ENCODE measurements at places on chromosomes 7 and 10. TPM values are rescaled to one million over a fixed set of nuclear protein-coding genes. Genes with fewer than 3 reads are reported as not detected.

The SORCS3 gene
- not detected for total RNA-seq

GRCh38 chr7:102913826-102914225 is 1.0 kb downstream of the LRRC17 start:
- DNase-seq: no peak

- DNase-seq: peak; percentile 85
Observed at GRCh38 chr7:127437837-127438236, 45.3 kb upstream of the ZNF800 start.

DNA sequence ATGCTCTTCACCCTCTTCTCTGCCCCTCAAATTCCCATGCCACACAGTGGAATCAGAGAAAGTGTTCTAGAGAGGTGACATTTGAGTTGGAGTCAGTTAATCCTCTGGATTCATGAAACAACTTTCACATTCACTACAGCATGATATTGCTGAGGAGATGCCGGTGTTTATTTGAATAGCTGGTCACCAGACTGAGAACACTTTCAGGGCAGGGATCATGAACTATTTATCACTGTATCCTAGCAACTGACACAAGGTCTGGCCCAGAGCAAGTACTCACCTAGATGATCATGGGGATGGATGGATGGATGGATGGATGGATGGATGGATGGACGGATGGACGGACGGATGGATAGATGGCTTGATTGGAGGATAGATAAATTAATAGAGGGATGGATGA is 116.7 kb upstream of the ZMIZ1 start:
- no peak for DNase-seq

GRCh38 chr7:137937202-137937560 is 64.7 kb downstream of the CREB3L2 start:
- no peak for DNase-seq

GRCh38 chr10:34495938-34496337 is 319.2 kb downstream of the PARD3 start:
- DNase-seq: no peak

DNA sequence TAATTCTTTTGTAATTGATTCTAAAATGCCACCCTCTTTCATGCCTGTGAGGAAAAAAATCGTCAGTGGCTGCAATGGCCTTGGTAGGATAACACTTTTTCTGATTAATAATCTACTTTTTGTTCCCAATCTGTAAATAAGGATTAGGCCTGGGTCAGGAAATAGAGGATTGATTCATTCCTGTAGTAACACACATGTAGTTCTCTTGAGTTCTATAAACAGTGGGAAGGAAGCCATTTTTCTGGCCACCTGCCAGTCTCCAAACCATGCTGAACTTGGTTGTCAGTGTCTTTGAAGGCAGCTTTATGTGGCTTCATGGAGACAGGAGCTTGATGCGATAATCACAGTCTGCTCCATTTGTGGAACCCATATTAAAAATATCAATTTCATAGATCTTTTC is 169.3 kb upstream of the NFE2L3 start:
- DNase-seq: no peak

DNA sequence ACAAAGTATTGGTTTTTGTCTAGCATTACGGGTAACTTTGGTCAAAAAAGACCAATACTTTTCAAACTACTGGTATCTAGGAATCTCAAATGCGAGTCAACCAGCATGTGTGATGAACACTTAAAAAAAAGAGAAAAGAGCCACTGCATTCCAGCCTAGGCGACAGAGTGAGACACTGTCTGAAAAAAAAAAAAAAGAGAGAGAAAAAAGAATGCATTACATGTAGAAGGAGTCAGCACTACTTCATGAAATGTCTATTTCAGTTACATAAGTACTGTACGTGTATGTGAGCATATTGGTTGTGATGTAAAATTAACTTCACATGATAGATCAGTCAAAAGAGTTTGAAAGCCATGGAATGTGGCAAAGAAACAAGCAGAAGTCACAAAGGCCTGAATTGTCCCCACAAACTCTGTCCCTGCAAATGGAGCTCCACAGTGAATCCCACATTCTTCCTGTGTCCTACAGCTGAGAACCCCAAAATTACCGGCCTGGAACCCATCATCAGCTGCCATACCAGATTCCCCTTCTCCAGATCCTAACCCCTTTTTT is 1.6 kb downstream of the DENND11 start:
- DNase-seq: peak; percentile 15

DNA sequence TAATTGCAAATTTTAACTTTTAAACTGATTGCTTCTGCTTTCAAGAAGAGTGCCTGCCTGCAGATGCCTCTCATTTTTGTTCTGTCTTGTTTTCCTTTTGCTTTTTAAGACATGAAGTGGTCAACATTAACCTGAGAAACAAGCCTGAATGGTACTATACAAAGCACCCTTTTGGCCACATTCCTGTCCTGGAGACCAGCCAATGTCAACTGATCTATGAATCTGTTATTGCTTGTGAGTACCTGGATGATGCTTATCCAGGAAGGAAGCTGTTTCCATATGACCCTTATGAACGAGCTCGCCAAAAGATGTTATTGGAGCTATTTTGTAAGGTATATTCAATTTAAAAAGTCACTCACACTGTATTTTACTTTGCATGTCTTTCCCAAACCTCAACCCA is 8.8 kb downstream of the GSTO2 start:
- peak; percentile 34 for DNase-seq

GRCh38 chr10:104139221-104139620 is 17.2 kb downstream of the SFR1 start:
- no peak for DNase-seq

- DNase-seq: no peak
Observed at GRCh38 chr10:2047679-2048078, 310.4 kb upstream of the ADARB2 start.

GRCh38 chr10:33395201-33395600 is 60.7 kb upstream of the NRP1 start:
- no peak for DNase-seq

The GPNMB gene
- 57.0 TPM for total RNA-seq

The VGF gene
- total RNA-seq: not detected

DNA sequence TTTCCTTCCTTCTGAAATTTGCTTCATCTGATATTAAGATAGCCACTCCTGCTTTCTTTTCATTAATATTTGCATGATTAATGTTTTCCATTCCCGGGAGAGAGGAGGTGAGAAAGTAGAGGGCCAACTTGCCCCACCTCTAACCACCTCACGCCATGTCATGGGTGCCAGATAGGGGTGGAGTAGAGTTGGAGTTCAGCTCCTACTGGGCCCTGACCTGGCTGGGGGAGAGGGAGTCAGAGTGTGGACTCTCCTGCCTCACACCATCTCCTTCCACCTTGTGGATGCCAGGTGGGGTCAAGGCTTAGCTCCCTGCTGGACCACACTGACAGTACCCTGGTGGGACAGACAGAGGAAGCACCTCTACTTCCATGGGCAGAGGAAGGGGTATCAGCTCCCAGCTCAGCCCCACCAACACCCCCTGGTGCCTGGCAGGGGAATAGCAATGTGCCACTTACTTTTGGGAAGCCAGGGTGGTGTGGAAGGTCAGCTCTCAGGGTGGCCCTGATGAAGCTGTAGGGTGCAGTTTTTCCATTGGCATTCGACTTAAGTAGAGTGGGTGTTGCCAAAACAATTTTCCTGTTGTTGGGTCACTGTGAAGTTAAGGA is 28.0 kb downstream of the CHST12 start:
- DNase-seq: no peak

GRCh38 chr10:124697837-124698544 is 46.2 kb downstream of the FAM53B start:
- DNase-seq: peak; percentile 25

DNA sequence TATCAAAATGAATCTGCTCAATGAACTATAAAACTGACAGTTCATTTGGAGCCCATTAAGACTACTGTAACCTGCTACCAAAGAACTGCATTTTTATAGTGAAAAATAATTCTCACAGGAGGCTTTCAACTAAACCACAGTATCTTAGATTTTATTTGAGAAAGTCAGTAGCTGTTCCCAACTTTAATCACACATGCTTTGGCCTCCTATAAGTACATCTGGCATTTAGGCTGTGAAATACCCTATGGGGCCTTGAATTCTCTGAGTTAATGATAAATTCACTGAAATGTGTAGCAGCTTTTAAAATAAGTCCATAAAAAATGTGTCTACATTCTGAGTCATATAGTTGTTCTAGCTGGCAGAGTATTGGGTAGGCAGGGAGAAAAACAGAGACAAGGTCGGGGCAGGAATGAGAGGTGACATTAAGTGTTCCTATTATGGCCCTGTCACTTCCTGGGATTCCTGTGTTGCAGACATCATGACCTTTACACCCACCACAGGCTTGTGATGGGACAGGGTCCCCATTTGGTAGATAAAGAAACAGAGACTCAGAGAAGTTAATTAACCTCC is 588.8 kb downstream of the REEP3 start:
- no peak for DNase-seq

The SEMA3E gene
- 0.13 TPM for total RNA-seq

DNA sequence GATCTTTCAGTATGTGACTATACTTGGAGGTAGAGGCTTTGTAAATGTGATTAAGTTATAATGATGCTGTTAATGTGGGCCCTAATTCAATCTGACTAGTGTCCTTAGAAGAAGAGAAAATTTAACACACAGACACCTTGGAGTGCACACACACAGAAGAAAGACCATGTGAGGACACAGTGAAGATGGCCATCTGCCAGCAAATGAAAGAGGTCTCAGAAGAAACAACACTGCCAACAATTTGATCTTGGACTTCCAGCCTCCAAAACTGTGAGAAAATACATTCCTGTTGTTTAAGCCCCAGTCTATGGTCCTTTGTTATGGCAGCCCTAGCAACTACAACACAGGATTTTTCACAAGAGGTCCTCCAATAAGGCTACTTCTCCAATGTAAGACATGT is 120.9 kb upstream of the ABCB5 start:
- no peak for DNase-seq

The TMEM236 gene
- under 0.01 TPM for total RNA-seq

DNA sequence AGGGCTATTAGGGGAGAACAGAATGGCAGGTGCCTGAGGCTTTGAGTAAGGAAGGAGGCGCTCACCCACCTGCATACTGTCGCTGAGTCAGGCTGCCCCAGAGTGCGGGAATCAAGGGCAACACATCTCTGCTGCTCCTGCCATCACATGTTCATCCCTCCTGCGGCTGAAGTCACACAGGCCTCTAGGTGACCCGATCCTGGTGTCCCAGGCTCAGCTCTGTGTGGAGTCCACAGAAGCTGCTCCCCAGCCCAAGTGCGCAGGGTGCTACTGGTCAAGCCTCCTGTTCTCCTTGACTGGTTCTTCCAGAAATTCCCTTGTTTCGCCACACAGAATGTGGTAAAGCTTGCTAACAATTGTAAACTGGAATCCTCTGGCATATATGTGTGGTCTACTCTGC is 96.9 kb upstream of the IL6 start:
- no peak for DNase-seq

DNA sequence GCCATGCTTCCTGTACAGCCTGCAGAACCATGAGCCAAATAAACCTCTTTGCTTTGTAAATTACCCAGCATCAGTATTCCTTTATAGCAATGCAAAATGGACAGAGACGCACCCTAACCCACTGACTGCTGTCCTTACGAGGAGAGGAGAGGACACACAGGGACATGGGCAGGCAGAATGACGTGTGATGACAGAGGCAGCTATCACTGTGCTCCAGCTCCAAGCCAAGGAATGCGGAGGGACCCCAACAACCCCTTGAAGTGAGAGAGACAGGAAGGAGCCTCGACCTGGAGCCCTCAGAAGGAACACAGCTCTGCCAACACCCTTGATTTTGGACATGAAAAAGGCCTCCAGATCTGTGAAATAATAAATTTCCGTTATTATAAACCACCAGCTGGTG is 46.6 kb upstream of the EBF3 start:
- no peak for DNase-seq

The KCP gene
- total RNA-seq: 0.53 TPM

The ARHGEF35 gene
- total RNA-seq: 25.8 TPM

- peak; percentile 77 for DNase-seq
Observed at GRCh38 chr10:75281974-75282373, 46.2 kb upstream of the COMTD1 start.

The PSD gene
- total RNA-seq: under 0.01 TPM

The BEND7 gene
- 1.3 TPM for total RNA-seq

Data from bronchial epithelial cell (primary cell).